ENCODE measurements at places on chromosomes 16 and 17. TPM values are rescaled to one million over a fixed set of nuclear protein-coding genes. Genes with fewer than 3 reads are reported as not detected.
A peak's percentile ranks its signal among the peaks of the same experiment; 100 is the strongest.

- H3K27ac ChIP-seq = no peak overlapping the region
- no peaks in the 10 kb centered on the region for H3K36me3 ChIP-seq
- H3K27me3 ChIP-seq = no peaks in the 10 kb centered on the region
Observed at GRCh38 chr16:12511708-12512107, 292.0 kb downstream of the CPPED1 start.

- no peaks in the 10 kb centered on the region for H3K27me3 ChIP-seq
- H3K4me1 ChIP-seq = no peaks in the 10 kb centered on the region
- H3K27ac ChIP-seq = no peak overlapping the region
- H3K36me3 ChIP-seq = no peaks in the 10 kb centered on the region
Observed at GRCh38 chr17:41529491-41529915, 1.4 kb upstream of the KRT19 start.

DNA sequence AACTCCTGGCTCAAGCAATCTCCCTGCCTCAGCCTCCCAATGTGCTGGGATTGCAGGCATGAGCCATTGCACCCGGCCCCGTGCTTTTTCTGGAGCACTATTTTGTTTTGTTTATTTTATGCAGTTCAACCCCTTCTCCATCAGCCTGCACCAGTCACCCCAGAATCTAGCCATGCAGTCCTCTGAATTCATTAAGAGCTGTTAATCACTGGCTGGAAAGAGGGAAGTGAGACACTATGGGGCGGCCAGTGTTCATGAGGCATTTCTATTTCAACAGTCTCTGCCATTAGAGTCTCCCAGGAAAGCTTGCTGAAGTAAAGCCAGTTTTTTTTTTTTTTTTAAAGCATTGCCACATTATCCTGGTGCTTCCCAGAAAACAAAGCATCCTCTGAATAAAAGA, 1.7 kb downstream of the VWA3A start:
- DNase-seq = no peak
- H3K36me3 ChIP-seq = no peaks in the 10 kb centered on the region
- H3K27ac ChIP-seq = no peak overlapping the region
- no peak overlapping the region for H3K4me3 ChIP-seq
- no peaks in the 10 kb centered on the region for H3K4me1 ChIP-seq
- no peaks in the 10 kb centered on the region for H3K27me3 ChIP-seq

The APOH gene
- total RNA-seq = not detected

GRCh38 chr16:15518381-15519351, 84.3 kb downstream of the BMERB1 start:
- peak; percentile 89 for DNase-seq
- H3K36me3 ChIP-seq = peaks cover 6% of the 10 kb centered on the region
- H3K27ac ChIP-seq = peak overlapping the region; percentile 97
- peaks cover 41% of the 10 kb centered on the region for H3K4me1 ChIP-seq
- H3K4me3 ChIP-seq = peak overlapping the region; percentile 17
- H3K27me3 ChIP-seq = no peaks in the 10 kb centered on the region

The CDK12 gene
- total RNA-seq = 51.9 TPM

GRCh38 chr16:22813223-22813947, 577 bp upstream of the HS3ST2 start:
- no peaks in the 10 kb centered on the region for H3K36me3 ChIP-seq
- no peak overlapping the region for H3K4me3 ChIP-seq
- H3K27me3 ChIP-seq = no peaks in the 10 kb centered on the region
- no peaks in the 10 kb centered on the region for H3K4me1 ChIP-seq
- no peak for DNase-seq
- no peak overlapping the region for H3K27ac ChIP-seq

DNA sequence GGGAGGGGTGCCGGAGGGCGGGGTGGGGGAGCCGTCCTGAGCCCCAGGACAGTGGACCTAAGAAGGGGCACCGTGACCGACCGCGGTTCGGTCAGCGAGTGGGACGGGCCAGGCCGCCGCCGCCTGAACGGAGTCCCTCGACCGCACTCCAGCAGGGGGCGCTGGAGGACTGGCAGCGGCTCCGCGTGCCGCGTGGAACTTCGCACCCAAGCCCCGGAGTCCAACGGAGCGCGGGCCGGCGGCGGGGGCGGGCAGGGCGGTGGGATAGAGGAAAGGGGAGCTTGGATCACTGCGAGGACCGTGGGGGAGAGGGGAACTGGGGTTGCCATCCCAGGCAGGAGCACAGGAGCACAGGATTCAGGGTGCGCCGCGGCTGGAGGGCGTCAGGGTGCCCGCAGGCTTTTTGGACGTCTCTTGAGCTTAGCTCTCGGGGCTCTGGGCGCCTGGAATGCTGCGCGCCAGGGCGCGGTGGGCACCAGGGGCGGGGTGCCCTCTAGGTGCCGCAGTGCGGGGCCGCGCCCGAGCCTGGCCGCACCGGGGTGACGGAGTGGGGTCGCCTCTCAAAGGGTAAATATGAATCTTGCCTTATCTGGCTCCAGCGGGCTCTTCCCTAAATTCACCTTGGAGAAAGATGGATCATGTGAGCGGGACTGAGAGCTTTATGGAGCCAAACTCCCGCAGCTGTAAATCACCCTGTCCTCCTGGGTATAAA, 379 bp upstream of the OTOP2 start:
- H3K4me3 ChIP-seq = no peak overlapping the region
- H3K27me3 ChIP-seq = peaks cover 49% of the 10 kb centered on the region
- no peak for DNase-seq
- H3K4me1 ChIP-seq = 0 out of 2 replicates have a peak, but pooled peaks cover 2% of the 10 kb centered on the region

- DNase-seq = no peak
- H3K36me3 ChIP-seq = no peaks in the 10 kb centered on the region
- no peak overlapping the region for H3K4me3 ChIP-seq
- H3K27me3 ChIP-seq = no peaks in the 10 kb centered on the region
- no peaks in the 10 kb centered on the region for H3K4me1 ChIP-seq
- H3K27ac ChIP-seq = no peak overlapping the region
Observed at GRCh38 chr16:56246051-56246817, 54.9 kb downstream of the GNAO1 start.

The KLHDC4 gene
- total RNA-seq = 19.2 TPM

DNA sequence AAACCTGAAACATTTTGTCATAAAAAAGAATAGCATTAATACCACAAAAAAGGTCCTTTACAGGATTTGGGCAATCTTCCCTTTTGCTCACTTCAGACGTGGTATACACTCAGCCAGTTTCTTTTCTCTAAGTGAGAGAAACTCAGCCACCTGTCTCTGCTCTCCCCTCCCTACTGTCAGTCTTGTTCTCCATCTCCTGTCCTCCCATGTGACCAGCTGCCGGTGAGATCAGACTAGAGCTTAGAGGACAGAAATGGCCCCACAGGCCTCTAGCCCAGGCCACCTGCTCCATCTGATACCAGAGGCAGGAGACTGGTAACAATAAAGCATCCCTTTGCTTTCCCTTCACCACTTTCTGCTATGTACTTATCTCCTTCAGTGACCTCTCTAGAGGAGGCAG, 34.9 kb downstream of the CMC2 start:
- peak; percentile 56 for DNase-seq
- no peak overlapping the region for H3K4me3 ChIP-seq
- no peaks in the 10 kb centered on the region for H3K27me3 ChIP-seq
- H3K36me3 ChIP-seq = no peaks in the 10 kb centered on the region

DNA sequence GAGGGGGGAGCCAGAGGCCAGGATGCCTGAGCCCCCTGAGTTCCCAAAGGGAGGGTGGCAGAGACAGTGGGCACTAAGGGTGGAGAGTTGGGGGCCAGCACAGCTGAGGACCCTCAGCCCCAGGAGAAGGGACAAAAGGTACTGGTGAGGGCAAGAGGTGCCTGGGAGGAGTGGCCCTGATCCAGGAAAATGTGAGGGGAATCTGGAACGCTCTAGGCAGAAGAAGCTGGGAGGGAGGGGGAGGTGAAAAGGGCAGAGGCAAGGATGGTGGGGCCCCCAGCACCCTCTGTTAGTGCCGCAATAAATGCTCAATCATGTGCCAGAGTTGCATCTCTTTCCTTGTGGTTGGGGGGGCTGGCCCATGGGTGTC, 1.1 kb downstream of the TCAP start:
- H3K4me1 ChIP-seq = peaks cover 31% of the 10 kb centered on the region
- no peak for DNase-seq
- no peak overlapping the region for H3K4me3 ChIP-seq
- no peaks in the 10 kb centered on the region for H3K27me3 ChIP-seq
- H3K27ac ChIP-seq = peak overlapping the region; percentile 76

- DNase-seq = peak; percentile 59
- H3K36me3 ChIP-seq = no peaks in the 10 kb centered on the region
- 0 out of 2 replicates have a peak, but pooled peaks cover 3% of the 10 kb centered on the region for H3K27me3 ChIP-seq
- no peak overlapping the region for H3K4me3 ChIP-seq
- H3K27ac ChIP-seq = no peak overlapping the region
Observed at GRCh38 chr17:18143044-18143936, 34.7 kb downstream of the MYO15A start.

The SLC6A2 gene
- total RNA-seq = not detected

The ARL5C gene
- not detected for total RNA-seq

DNA sequence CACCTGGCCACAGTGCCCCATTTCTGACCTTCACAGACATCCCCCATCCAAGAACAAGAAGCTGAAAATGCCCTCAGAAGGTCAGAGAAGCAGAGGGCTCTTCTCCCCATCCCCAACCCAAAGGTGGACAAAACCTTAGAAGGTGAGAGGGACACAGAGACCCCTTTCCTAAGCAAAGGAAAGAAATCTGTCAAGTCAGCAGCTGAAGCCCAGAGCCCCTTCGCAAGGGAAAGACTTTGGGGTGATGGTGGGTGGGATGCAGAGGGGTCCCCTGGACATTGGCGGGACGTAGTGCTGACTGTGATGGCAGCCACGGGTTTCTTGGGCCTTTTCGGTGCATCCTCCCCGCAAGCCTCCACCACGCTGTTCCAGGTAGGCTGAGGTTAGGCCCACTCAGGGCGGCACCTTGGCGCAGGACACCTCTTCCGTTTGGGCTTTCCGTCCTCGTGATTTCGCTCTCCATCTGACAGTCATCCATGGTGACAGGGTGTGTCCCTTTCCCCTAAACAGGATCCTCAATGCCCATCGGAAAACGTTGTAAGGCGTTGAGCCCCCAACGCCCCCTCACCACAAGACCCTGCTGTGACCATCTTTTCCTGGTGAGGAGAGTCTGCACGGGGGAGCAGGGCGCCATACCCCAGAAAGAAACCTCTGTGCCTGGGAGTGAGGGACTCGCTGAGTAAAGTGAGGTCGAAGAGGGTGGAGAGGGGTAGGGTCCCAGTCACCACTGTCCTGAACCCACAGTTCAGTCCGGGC, 10.7 kb upstream of the GSDMA start:
- H3K36me3 ChIP-seq = no peaks in the 10 kb centered on the region
- no peaks in the 10 kb centered on the region for H3K27me3 ChIP-seq
- no peak overlapping the region for H3K27ac ChIP-seq
- no peak overlapping the region for H3K4me3 ChIP-seq
- no peak for DNase-seq

The SSTR5 gene
- 3.7 TPM for total RNA-seq

The ZNF287 gene
- total RNA-seq = 18.2 TPM

The LPO gene
- total RNA-seq = not detected

The GFAP gene
- not detected for total RNA-seq

The TBC1D3E gene
- not detected for total RNA-seq

The CCL17 gene
- total RNA-seq = not detected

GRCh38 chr17:81391293-81391935, 3.8 kb upstream of the BAHCC1 start:
- DNase-seq = no peak
- no peaks in the 10 kb centered on the region for H3K27me3 ChIP-seq
- no peak overlapping the region for H3K27ac ChIP-seq
- no peaks in the 10 kb centered on the region for H3K36me3 ChIP-seq
- peaks cover 35% of the 10 kb centered on the region for H3K4me1 ChIP-seq

The GAS7 gene
- total RNA-seq = 0.66 TPM

The ASB16 gene
- total RNA-seq = not detected

The RNF222 gene
- not detected for total RNA-seq

GRCh38 chr17:73096211-73096610, 3.7 kb upstream of the SLC39A11 start:
- DNase-seq = no peak
- H3K27me3 ChIP-seq = peaks cover 3% of the 10 kb centered on the region
- H3K27ac ChIP-seq = no peak overlapping the region
- H3K36me3 ChIP-seq = no peaks in the 10 kb centered on the region
- no peak overlapping the region for H3K4me3 ChIP-seq

The CDRT15 gene
- total RNA-seq = 0.36 TPM
